ENCODE measurements at places on chromosomes 4 and X. TPM values are rescaled to one million over a fixed set of nuclear protein-coding genes. Genes with fewer than 3 reads are reported as not detected.

DNA sequence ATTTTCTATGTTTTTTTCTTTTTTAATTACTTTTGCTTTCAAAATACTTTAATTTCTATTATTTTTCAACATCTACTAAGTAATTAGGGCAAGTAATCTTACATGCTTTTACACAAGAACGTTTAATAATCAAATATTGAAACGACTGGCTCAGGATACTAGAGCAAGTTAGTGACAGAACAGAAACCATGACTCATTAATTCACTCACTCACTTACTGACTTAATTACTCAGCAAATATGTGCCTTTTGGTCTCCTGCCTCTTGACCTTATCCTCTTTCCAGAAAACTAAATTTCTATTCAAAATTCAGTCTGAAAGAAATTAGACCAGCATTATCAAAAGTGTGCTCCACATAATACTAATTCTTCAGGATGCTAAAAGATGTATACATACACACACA, 314.9 kb upstream of the TEX13C start:
- no peak for DNase-seq

The KCNE5 gene
- total RNA-seq = 33.6 TPM

The DHX15 gene
- total RNA-seq = 220 TPM

DNA sequence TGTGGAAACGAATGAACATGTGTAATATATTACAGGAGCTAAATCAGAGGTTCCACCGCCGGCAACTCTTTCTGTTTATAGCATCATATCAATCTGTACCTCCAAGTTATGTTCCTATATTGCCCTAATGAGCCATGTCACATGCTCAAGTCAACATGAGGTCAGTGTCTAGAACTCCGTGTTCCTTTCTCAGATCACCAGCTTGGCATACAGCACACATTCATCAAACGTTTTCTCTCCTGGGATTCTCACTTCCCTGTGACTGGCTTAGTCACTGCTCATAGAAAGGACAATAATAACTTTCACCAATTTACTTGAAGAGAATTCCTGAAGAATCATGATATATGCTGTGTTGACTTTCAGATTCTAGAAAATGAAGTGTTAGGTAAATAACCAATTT, 532.0 kb upstream of the SPANXN1 start:
- no peak for DNase-seq

GRCh38 chrX:102745857-102746584, 25.5 kb downstream of the GPRASP3 start:
- peak; percentile 75 for DNase-seq

The FGA gene
- total RNA-seq = not detected

DNA sequence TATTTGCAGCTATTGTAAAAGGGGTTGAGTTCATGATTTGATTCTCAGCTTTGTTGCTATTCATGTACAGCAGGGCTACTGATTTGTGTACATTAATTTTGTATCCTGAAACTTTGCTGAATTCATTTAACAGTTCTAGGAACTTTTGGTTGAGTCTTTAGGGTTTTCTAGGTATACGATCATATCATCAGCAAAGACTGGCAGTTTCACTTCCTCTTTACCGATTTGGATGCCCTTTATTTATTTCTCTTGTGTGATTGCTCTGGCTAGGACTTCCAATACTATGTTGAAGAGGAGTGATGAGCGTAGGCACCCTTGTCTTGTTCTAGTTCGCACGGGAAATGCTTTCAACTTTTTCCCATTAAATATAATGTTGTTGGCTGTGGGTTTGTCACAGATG, 48.1 kb downstream of the NPY1R start:
- no peak for DNase-seq

The CWH43 gene
- total RNA-seq = 0.72 TPM

The MAGEA1 gene
- not detected for total RNA-seq

DNA sequence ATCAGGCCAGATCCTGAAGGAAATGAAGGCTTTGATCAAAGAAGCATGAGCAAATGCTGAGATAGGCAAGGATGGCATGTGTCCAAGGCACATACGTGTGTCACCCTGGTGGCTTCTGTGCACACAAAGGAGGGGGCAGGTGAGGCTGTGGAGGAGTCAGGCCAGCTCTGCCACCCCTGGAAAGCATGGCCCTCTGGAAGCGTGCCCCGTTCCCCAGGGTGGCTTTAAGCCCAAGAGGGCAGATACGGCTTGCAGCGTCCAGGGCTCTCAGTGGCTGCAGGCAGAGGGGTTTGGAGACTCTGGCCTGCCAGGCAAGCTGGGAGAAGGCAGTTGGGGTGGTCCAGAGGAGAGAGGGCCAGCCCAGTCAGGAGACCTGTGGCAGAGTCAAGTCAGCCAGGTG, 25.6 kb downstream of the PNMA6E start:
- DNase-seq = no peak

GRCh38 chr4:126752126-126752525, 880.6 kb upstream of the INTU start:
- no peak for DNase-seq

The ABHD18 gene
- total RNA-seq = 20.7 TPM

DNA sequence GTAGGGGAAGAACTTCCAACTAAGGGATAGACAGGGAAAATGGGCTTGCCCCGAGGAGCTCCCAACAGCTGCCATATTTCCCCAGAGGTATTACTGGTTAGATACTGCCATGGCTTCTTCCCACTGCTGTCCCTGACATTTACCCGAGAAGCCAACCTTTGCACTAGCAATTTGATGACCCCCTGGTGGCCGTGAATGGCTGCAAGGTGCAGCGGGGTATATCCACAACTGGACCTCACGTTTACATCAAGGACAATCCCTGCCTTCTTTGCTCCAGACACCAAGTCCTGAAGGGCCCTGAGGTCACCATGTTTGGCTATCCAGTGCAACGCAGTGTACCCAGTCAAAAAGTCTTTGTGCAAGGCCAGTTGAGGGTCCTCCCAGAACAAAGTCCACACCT, 2.3 kb downstream of the SOWAHB start:
- DNase-seq = no peak

DNA sequence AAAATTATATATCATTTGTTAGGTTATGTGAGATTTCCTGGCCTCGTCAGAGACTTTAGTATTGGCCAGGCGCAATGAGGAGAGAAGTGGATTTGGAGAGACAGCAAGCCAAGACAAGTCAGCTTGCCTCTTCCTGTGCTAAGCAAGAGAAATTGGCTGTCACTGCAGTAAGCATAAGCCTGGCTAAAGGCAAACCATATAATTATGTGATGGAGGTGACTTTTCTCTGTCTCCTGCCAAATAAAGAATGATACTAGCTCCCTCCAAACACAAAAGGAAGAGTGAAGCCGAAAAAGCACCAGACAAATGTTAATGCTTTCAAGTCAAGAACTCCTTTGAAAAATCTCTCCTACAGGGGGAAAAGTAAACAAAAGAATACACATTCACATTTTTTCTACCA, 2246.0 kb downstream of the ARAP2 start:
- peak; percentile 1 for DNase-seq
